ENCODE measurements at places on chromosomes 4 and X.

DNA sequence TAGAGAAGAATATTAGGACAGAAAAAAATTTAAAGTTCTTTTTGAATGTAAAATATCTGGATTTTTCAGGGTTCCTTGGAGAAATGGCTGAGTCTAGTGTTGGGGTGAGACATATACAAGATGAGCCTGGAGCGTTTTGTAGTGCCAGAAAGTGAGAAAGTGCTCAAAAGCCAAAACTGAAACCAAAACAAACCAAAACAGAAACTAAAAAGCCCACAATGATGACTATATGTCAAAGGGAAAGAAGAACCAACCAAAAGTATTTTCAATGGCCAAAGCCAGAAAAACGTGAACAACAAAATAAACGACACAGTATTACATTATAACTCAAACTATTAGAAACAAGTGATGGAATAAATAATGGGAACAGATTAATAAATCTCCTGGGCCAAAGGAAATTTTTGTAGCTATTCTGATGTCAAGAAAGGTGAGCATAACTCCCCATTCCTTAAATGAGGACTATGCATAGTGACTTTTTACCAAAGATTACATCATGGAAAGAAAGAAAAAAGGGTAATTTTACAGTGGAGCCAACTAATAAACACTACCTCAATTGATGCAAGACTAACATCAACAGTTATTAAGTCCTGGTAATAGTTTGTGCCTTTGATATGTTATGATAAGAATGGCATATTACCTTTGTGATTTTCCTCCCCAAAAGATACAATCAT is 1137.6 kb downstream of the C4orf33 start:
- DNase-seq = no peak

DNA sequence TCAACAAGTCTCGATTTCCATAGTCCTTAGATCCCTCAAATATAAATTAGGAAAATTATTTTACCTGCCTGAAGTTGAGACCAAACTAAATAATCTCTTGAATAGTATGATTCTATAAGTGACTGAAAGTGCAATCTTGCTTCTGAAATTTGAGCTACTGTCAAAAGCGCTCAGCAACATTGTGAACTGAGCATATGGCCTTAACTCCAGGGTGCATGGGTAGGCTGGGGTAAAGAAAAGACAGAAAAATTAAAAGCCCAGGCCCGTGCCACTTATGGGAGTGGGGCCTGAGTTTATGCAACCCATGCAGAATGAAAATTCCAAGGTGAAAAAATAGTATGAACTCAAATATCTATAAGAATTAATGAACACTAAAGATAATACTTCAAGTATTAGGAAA is 9.8 kb downstream of the PGRMC2 start:
- no peak for DNase-seq

- no peak for DNase-seq
Observed at GRCh38 chr4:124484008-124484407, 228.5 kb downstream of the ANKRD50 start.

GRCh38 chr4:145825255-145825654 is 113.4 kb downstream of the ZNF827 start:
- DNase-seq = no peak

- DNase-seq = no peak
Observed at GRCh38 chr4:75821216-75821615, 81.0 kb downstream of the PPEF2 start.

GRCh38 chr4:141395246-141395830 is 174.6 kb downstream of the ZNF330 start:
- DNase-seq = no peak

DNA sequence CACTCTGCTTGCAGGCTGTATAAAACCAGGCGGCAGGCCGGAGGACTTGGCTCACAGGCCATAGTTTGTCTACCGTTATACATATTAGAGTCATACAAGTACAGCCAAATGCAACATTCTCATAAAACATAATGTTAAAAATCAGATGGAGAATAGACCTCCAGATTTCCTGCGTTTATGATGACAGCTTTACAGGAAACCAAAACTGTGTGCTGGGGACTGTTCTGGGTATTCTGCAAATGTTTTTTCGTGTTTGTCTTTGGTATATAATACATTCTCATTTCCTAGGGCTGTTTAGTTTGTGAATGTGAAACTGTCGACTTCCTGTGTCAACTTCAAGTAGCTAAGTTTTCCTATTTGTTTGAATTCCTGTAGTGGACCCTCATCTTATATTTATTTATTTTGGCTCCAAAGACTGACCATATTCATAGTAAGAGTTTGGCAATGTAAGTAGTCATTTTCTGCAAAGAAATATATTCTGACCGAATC is 79.5 kb upstream of the FAM9C start:
- no peak for DNase-seq

DNA sequence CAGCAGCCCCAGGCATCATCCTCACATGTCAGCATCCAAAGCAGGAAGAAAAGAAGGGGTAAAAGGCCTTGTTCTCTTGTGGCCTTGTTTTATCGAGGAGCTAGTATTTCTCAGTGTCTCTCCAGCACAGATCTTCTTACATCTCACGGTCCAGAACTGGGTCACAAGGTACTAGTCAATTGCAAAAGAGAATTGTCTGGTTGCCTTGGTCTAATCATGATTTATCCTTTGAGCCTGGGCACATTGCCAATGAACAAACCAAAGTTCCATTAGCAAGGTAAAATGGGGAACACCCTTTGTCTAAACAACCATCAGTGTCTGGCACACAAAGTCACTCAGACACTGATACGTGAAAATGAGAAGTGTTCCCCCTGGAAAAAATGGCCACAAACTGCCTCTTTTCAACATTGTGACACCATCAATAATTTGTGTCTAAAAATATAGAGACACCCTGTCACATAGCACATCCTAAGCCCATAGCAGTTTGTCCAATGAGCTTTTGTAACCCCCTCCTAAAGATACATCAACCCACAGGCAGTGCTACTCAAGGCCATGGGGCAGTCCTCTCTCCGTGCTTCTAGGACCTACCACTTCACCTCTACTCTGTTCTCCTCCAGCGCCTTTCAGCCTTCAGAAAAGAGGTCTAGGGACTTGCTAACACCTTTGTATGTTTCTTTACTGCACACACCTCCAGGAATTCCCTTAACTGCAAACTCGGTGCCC is 534.4 kb downstream of the MID1IP1 start:
- no peak for DNase-seq

GRCh38 chrX:1491851-1492349 is 39.2 kb upstream of the ASMTL start:
- DNase-seq = no peak

- no peak for DNase-seq
Observed at GRCh38 chr4:36712013-36712412, 430.6 kb downstream of the DTHD1 start.

DNA sequence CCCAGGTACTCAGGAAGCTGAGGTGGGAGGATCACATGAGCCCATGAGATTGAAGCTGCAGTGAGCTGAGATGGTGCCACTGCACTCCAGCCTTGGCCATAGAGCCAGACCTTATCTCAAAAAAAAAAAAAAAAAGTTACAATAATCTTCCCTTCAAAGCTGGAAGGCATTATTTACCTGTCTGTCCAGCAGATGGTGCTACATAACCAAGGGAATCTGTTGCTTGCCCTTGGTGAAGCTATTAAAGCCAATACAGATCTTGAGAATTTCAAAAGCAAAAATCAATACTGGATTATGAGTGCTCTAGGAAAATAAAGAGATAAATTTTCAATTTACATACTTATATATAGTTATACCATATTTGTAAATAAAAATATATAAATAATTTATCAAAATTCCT is 25.9 kb downstream of the PKD2 start:
- DNase-seq = no peak

GRCh38 chr4:99729186-99729585 is 71.6 kb upstream of the C4orf54 start:
- no peak for DNase-seq

- DNase-seq = no peak
Observed at GRCh38 chr4:24559032-24559821, 25.1 kb downstream of the DHX15 start.

DNA sequence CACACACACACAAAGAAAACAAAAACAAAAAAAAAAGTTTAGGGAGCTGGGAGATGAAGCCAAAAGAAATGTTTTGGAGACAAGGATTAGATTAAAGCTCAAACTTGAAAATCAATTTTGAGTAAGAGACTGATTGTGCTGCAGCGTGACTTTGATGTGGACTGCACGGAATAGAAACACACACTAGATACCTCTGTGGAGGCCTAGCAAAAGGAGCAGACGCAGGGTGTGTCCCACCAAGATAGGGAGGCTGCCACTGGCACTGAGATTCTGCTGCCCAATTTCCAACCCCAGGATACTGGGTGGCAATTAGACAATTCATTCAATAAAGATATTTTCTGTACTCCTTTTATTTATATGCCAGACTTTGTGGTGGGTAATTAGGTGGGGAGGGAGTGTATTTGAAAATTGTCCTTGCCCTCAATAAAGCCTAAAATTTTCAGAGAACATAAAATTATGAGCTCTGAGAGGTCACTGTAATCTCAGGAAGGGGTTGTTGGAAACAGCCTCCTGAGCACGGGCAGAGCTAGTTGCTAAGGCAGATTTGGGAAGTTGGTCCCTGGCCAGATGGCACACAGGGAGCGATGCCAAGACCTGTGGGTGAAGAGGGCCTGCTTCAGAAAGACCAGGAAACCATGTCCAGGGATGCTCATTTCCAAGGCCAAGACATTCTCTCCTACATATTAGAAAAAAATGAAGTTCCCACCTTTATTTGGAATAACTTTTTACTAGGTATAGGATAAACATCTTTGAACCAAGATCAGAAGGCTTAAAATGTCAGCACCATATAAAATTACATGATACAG is 1.9 kb upstream of the PPP3CA start:
- DNase-seq = peak; percentile 41

DNA sequence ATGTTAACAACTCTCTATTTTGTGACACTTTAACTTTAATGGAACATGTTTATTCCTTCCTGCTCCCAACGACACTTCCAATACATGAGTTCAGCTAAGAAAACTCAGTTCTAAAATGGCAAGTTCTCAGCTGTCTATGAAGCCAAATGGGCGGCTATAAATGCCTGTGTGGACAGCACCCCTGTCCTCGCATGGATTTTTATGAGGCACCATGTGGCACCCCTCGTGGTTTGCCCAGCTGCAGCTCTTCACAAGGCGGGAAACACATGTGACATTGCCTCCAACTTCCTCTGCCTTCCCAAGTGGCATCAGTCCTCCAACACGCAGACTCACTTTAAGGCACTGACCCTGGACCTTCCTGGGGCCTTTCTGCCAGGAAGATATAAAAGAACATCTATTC is 48.0 kb downstream of the SH3RF1 start:
- no peak for DNase-seq

GRCh38 chrX:125436855-125437254 is 117.2 kb downstream of the TEX13C start:
- no peak for DNase-seq

- DNase-seq = no peak
Observed at GRCh38 chrX:129523079-129523911, at the start of gene SMARCA1. SMARCA1 (minus strand) TSS chrX:129523490; CDS start chrX:129523370, 120 bp downstream.

GRCh38 chr4:26431461-26432180 is 58.7 kb downstream of the CCKAR start:
- no peak for DNase-seq

- DNase-seq = no peak
Observed at GRCh38 chr4:14671146-14671545, 331.1 kb upstream of the CPEB2 start.

DNA sequence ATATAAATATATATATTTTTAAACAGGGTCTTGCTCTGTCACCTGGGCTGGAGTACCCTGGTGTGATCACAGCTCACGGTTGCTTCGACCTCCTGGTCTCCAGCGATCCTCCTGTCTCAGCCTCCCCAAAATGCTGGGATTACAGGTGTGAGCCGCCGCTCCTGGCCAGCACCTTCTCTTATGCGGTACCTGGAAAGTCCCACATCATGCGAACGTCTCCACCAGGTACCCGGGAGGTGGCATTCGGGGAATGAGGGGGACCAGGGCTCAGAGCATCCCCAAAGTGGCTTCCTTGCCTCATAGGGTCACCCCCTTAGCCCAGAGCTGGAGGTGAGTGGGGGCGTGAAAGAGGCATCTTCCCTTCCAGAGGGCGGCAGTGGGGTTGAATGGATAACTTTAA is 84.0 kb upstream of the PPP2R3B start:
- no peak for DNase-seq

DNA sequence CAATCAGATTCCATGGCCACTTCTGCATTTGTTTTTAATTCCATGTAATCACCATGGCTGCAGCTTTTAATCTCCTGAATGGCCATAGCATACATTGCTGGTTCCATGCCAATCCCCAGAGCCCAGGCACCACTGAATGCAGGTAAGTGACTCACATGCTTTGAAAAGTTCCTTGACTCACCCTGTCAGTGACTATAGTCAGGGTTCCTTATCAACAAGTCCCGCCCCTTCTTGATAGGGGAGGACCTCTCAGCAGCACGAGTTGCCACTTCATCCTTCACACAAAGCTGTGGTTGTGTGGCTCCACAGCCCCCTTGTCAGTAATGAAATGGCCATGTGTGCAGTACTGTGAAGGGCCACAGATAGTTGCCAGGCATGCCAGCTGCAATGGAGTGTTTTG is 516.6 kb downstream of the PPARGC1A start:
- no peak for DNase-seq

GRCh38 chr4:35399912-35400311 is 844.4 kb downstream of the ARAP2 start:
- DNase-seq = no peak

DNA sequence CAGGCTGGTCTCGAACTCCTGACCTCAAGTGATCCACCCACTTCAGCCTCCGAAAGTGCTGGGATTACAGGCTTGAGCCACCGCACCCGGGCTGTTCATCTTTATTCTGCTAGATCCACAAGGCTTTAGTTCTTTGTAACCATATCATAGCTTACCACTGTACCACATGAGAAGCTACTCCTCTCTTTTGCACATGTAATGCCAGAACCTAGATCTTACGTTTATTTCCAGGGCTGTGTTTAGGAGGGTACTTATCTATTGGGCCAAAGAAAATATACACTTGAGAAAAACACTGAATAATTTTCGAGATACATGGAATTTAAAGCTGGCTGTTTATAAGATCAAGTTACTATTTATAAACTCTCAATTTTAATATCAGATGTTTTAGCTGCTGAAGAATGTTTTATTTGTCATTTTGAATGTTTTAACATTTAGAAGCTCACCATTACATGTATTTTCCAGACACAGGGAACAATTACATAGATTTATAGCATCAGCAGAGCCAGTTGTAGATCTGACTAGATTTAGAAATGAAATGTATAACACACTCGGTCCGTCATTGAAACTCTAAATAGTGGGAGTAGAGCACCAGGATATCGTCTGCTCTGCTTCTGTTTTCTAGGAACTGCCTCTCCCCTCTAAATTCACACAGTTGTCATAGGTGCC is 155.3 kb upstream of the HAND2 start:
- no peak for DNase-seq

GRCh38 chrX:122475306-122475705 is 708.8 kb upstream of the GRIA3 start:
- DNase-seq = no peak

GRCh38 chr4:5517372-5517771 is 191.0 kb downstream of the EVC2 start:
- no peak for DNase-seq

GRCh38 chrX:132001127-132001526 is 22.0 kb upstream of the STK26 start:
- no peak for DNase-seq

- no peak for DNase-seq
Observed at GRCh38 chr4:3391422-3391821, 50.3 kb upstream of the HGFAC start.

- DNase-seq = no peak
Observed at GRCh38 chr4:89868276-89868675, 26.4 kb upstream of the MMRN1 start.

GRCh38 chrX:132615391-132616131 is 126.7 kb upstream of the MBNL3 start:
- DNase-seq = no peak
